HCEC 1CT (cell line): ENCODE measurements at places on chromosomes 5 and 9.
A peak's percentile ranks its signal among the peaks of the same experiment; 100 is the strongest.

- DNase-seq = no peak
Observed at GRCh38 chr5:2136728-2137333, 254.1 kb upstream of the IRX4 start.

DNA sequence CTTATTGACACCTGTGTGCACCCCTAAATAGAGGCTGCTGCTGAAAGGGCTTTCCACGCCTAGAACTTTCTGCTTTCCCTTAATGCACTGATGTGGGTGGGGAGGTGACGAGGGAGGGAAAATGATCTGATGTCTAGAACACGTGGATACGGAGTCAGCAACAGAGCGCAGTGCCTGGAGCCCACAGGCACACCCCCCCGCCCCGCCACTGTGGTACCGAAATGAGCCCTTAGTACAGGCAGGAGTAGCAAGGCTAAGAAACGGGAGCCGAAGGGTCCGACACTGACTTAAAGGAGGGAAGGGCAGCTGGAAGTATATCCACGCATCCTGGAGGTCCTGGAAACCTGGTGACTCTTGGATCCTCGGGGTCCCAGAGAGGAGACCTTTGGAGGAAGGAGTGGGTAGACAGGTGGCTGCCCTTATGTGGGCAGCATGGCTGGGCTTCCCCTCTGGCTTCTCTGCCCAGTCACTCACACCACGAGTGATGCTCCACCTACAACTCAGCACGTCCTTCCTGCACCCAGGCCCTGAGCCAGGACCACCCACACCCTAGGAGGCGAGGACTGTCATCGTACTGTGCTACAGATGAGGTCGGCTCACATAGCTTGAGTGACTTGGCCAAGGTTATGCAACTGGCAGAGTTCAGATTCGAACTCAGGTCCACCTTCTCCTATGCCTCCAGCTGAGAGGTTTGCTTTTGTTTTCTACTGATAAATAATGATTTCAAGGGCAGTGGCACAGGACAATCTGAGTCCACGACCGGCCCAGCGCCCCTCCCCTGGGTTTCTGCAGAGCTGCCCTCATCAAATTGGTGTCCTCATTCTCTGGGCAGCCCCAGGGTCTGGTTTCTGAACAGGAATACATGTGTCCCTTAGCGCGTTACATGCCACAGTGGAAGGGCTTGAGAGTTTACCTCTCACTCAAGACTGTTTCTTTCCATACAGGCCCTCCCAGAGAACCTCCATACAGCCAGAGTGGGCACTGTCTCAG is 4.7 kb upstream of the VAV2 start:
- DNase-seq = no peak

DNA sequence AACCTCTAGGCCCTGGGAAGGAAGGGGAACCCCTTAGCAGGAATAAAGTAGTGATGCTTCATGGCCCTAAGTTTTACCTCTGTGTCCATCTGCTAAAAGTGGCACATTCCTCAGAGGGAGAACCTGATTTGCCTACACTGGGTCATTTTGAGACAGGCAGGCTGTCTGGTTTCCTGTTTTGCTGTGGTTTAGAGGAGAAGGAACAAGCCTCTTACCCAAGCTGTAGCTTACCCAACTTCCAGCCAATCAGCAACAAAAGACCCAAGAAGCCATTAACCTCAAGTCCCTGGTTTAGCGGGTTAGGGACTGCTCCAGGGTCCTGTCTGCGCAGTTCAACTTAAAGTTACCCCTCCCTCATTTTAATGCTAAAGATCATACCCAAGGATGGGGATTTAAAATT is 411.0 kb downstream of the MAT2B start:
- DNase-seq = peak; percentile 29

- no peak for DNase-seq
Observed at GRCh38 chr9:94866770-94867169, 140.3 kb downstream of the AOPEP start.

- DNase-seq = no peak
Observed at GRCh38 chr9:15711931-15712330, 159.1 kb downstream of the CCDC171 start.

GRCh38 chr5:98301547-98301946 is 471.9 kb upstream of the RGMB start:
- DNase-seq = no peak

DNA sequence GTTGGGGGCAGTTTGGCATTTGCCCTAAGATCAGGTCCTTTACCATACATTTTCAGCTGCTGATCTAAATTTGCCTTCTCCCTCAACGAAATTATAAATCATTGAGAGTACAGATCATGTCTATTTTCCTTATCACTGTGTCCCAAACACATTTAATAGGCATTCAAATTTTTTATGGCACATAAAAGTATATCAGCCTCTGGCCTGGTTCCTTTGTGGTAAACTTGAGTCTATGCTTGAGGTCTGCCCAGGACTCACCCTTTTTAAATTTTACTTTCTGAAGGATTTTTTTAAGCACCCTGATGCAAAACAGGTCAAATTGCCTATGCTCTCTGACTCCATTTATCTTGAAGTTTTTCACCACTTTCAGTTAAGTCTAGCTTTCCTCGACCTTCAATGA is 163.6 kb upstream of the GRIN3A start:
- DNase-seq = no peak

DNA sequence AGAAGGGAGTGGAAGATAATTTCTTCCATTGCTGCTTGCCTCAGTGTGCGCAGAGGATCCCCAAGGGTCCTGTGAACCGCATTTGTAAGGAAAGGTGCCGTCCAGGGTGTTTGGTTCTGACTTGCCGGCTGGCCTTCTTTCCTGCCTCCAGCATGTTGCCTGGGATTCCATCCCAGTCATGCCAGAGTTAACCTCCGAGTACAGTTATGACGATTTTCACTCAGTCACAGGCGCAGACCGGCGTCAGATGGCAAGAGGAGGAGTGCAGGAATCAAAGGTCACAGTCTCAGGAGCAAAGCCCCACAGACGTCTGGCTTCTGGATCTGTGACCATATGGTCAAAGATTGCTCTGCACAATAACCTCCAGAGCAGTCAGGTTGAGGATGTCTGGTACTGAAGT is 5.9 kb upstream of the GADD45G start:
- DNase-seq = no peak

- DNase-seq = no peak
Observed at GRCh38 chr5:13278811-13279210, 665.7 kb downstream of the DNAH5 start.

GRCh38 chr5:119515192-119515591 is 62.9 kb downstream of the HSD17B4 start:
- DNase-seq = peak; percentile 13

DNA sequence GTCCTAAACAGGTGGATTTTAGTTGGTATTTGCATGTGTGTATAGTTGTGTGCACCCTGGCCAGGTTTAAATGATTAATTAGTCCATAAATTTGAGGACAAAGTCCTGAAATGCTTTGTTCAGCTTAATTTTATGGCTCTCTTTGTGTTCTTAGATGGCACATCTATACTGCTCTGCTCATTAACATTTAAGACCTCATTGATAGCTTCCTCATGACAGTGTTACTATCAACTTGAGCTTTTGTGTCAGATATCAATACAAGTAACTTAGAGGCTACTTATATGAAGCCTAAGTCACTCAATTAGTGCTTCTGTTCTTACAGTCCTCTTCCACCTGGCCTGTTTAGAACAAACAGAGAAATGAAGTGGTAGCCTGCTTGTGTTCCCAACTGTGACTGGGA is 240.9 kb downstream of the TRPM3 start:
- DNase-seq = no peak
